ENCODE measurements at places on chromosomes 3 and 15.
A peak's percentile ranks its signal among the peaks of the same experiment; 100 is the strongest.

GRCh38 chr3:66499881-66500575, 794 bp downstream of the LRIG1 start:
- peak; percentile 73 for DNase-seq

DNA sequence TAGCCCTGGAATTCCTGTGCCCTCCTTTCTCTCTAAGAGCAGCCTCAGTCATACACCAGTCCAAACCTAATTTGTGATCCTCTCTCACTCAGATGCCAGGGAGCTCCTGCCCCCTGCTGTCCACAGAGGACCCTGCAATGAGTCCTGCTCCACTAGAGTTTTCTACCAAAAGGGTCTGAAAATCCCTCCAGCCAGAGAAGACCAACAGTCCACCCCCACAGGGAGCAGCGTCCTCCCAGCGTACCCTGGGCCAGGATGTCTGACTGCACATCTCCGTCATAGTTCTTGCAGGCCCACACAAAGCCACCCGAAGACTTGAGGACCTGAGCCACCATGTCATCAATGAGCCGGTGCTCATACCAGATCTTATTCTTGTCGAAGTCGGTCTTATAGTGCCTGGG, 15.4 kb downstream of the IDH2 start:
- DNase-seq, result no peak

DNA sequence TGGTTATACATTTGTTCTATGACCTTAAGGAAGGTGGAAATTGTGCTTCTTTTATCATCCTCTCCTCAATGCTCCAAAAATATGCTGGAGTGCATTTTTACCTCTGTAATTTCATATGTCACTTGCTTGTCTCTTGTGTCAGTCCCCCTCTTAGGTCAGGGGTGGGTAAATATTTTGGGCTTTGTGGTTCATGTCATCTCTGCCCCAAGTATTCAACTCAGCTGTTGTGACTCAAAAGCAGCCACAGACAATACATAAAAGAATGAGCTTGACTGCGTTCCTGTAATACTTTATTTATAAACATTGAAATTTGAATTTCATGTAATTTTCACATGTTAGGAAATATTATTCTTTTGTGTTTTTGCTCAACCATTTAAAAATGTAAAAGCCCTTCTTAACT, 60.4 kb upstream of the SLC24A5 start:
- DNase-seq, result no peak

- no peak for DNase-seq
These were observed 14.9 kb downstream of the KBTBD12 start for GRCh38 chr3:127929818-127930413.

DNA sequence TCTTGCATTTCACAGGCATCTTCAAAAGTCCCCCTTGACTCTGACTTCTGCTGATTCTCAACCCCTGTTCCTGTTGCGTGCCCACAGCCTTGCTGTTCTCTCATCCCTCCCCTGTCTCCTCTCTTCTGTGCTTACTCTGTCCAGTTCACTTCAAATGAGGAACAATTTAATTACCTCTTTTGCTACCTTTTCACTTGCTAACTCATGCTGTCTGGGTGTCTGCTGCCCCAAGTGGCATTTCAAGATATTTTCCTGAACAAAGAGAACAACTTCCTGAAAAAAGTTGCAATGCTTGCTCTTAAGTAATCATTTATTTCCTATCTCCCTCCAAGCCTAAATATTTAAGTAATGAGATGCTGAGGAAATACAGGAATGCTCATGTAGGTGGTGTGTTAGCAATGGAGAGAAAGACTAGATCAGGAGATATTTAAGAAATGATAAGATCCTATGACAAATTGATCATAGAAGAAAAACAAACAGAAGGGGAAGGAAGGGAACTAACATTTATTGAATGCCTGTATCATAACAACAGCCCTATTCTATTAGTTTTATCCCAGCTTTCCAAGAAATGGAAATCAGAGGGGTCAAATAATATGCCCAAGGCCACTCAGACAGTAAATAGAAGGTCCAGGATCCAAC, 42.2 kb downstream of the SV2B start:
- no peak for DNase-seq

DNA sequence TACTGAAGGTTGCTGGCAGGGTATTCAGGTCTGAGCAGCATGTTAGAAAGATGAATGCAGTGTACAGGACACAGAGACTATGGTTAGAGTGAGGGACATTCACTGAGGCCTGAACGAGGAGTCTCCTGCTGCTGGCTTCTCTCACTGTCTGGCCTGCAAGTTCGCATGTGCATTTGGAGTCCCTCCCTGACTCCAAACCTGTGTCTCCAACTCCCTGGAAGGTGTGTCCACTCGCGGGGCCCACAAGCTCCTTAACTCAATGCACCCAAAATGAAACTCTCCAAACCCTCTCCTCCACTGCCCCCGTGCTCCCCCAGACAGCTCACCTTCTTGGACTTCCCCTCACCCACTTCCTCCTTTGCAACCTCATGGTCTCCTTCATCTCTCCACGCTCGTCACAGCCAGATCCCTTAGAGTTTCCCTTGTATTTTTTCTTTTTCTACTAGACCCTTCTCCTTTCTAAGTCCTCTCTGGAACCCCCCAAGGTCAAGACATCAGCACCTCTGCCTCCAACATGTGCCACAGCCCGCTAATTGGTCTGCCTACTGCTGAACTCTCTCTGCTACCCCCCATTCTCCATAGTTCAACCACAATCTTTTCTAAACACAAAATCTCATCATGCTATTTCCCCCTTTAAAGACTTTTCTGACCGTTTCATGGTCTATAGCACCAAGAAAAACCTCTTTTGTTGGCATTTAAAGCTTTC, 58.3 kb downstream of the HES1 start:
- no peak for DNase-seq

- no peak for DNase-seq
These were observed 691 bp upstream of the FSIP1 start for GRCh38 chr15:39783244-39783820.

DNA sequence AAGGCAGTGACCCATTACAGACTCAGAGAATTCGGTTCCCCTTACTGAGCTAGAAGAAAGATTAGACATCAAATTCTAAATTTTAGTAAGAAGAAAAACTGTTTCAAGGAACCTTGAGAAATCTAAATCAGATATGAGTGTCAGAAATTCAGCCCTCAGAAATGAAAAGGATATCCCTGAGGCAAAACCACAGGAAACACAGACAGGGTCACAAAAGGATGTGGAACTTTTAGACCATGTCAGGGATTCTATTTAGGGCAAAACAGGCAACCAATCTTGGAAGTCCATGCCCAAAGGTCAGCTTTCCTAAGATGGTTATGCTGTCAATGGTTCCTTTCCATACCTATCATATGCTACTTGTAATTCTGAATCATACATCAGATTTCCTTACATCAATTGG, 31.6 kb downstream of the SHOX2 start:
- DNase-seq, result no peak

DNA sequence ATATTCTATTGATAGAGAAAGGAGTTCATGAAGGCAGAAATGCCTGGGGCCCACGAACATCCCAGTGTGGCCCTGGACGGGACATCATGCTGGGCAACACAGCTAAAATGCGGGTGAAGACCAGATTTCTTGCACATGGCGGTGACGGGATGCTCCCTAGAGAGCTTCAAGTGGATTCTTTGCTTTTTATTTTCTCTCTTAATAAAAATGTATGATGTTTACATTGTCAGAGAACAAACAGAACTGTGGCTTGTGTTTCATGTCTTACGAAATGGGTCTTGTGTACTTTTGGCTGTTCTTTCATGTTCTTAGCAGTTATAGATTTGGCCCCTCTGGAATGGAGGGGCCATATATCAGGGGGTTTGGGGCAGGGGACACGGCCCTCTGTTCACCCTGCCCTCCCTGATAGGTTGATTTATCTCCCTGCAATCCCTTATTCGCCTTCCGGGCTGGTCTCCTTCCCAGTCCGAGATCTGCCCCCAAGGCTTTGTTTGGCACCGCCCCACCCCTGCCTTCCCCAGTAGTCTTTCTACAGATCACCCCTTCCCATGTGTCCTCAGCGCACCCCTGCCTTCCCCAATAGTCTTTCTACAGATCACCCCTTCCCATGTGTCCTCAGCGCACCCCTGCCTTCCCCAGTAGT, 68.7 kb upstream of the CGNL1 start:
- DNase-seq, result no peak

GRCh38 chr3:186110975-186111974, 2.4 kb upstream of the ETV5 start:
- no peak for DNase-seq

DNA sequence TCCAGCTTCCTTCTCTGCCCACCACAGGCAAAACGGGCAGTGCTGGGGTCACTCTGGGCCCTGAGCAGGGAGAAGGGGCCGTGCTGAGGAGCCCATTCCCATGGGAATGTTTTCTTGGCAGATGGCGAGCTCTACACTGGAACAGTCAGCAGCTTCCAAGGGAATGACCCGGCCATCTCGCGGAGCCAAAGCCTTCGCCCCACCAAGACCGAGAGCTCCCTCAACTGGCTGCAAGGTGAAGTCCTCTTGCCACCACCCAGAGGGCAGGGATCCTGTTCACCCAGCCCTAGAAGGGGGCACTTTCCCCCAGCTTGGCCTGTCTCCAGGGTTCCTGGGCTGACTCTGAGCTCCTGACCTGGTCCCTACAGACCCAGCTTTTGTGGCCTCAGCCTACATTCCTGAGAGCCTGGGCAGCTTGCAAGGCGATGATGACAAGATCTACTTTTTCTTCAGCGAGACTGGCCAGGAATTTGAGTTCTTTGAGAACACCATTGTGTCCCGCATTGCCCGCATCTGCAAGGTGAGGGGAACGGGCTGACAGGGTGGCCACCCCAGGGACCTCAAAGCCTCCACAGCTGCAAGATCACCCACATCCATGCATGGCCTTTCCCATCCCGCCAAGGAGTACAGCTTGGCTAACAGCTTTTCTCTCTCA, 12.4 kb downstream of the CIB1 start:
- peak; percentile 83 for DNase-seq

DNA sequence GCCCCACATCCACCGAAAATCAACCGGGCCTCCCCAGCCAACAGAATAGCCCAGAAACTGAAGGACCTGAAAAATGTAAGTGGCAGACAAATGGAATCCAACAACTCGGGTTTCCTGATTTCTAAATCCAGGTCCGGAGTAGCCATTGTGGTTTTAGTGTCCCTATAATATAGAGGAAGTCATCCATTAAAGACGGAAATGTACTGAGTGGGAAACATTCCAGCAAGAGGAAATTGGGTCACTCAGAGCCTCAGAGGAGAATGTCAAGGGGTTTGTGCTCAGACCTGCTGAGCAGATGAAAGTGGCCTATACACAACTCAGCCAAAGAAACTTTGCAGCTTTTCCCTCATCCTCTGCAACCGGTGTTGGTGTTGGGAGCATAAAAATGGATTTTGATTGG, 366.7 kb downstream of the ERC2 start:
- no peak for DNase-seq

- no peak for DNase-seq
These were observed 140.5 kb upstream of the MLF1 start for GRCh38 chr3:158430448-158430847.

GRCh38 chr15:52803467-52804306, 13.6 kb upstream of the ONECUT1 start:
- no peak for DNase-seq

DNA sequence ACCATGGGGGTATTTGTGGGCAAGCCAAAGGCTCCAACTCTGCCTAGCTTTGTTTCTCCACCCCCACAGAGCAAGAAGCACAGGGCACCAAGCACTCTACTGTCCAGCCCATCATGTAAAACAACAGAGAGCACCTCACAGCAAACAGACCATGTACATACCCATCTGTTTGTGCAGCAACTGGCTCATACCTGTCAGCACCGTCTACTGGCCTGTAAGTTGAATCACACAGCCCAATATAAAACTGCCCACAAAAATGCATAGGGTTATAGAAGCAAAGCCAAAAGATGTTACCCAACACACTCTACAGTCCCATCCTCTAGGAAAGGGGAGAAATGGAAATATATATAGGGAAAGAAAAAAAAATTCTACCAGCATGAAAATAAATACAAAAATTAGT, 139.7 kb upstream of the CPNE4 start:
- no peak for DNase-seq

GRCh38 chr3:13092621-13093617, 19.7 kb upstream of the IQSEC1 start:
- DNase-seq, result no peak

DNA sequence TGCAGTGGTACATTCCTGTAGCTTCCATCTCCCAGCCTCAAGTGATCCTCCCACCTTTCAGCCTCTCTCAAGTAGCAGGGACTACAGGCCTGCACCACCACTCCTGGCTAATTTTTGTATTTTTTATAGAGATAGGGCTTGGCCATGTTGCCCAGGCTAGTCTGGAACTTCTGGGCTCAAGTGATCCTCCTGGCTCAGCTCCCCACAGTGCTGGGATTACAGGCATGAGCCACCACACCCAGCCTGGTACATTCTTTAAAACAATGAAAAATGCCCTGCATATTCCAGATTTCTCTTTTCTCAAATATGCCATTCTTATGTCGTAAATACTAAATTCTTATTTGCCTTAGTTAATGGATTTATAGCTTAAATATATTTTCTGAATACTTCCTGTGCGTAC, 581.4 kb downstream of the MECOM start:
- no peak for DNase-seq

- no peak for DNase-seq
These were observed 88.1 kb downstream of the IQSEC1 start for GRCh38 chr3:12985148-12985547.

- DNase-seq, result no peak
These were observed 634.1 kb upstream of the TBL1XR1 start for GRCh38 chr3:177831361-177831760.

DNA sequence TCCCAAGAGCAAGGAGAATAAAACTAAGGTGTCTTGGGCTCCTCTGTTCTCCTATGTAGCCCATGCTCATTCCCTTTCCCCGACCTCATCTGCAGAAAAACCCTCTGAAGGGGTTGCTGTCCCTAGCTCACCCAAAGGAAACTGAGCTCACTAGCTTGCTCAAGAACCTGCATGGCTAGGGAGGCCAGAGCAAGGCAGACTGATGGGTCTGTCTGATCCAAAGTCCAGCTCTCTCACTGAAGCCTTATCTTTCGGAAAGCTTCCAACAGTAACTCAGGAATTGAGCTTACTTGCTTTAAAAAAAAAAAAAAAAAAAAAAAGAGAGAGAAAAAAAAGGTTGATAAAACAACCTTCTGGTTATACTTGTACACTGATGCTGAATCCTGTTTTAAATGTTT, 141.4 kb upstream of the TOPAZ1 start:
- DNase-seq, result no peak

GRCh38 chr3:15660055-15660935, 58.8 kb downstream of the BTD start:
- no peak for DNase-seq

DNA sequence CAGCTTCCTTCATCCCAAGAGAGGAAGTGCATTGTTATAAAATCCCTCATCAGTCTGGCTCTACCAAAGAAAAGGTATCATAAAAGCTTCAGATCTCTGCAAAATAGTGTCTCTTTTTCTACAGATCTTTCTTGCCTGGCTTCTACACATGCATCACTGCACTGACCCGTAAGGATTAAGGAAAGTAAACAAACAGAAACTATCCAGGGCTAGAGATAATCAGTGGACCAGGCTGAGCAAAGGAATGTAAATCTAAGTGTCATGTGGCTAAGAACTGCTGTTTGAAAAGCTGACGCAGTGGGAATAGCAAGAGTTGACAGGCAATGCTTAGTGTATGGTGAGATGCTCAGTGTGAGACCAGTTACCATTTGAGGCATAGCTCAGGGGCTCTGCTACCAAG, 339.7 kb downstream of the IL5RA start:
- no peak for DNase-seq
